ENCODE measurements at places on chromosomes 2 and 18. TPM values are rescaled to one million over a fixed set of nuclear protein-coding genes. Genes with fewer than 3 reads are reported as not detected.

Gene WDPCP
- 5.5 TPM for polyA plus RNA-seq

Gene PTRHD1
- polyA plus RNA-seq, result 74.4 TPM

Gene DSC2
- not detected for polyA plus RNA-seq

Gene IL37
- polyA plus RNA-seq, result not detected

Gene LBX2
- polyA plus RNA-seq, result not detected

Gene VSNL1
- 0.96 TPM for polyA plus RNA-seq

Gene DGUOK
- polyA plus RNA-seq, result 130 TPM

Gene MOCOS
- 1.2 TPM for polyA plus RNA-seq

Gene SERPINB13
- not detected for polyA plus RNA-seq

Gene CYB5A
- 42.1 TPM for polyA plus RNA-seq

All from SK-N-SH (cell line).